ENCODE measurements at places on chromosomes 4 and X.

- DNase-seq = no peak
These were observed 82.8 kb downstream of the CCKAR start for GRCh38 chr4:26407476-26407875.

DNA sequence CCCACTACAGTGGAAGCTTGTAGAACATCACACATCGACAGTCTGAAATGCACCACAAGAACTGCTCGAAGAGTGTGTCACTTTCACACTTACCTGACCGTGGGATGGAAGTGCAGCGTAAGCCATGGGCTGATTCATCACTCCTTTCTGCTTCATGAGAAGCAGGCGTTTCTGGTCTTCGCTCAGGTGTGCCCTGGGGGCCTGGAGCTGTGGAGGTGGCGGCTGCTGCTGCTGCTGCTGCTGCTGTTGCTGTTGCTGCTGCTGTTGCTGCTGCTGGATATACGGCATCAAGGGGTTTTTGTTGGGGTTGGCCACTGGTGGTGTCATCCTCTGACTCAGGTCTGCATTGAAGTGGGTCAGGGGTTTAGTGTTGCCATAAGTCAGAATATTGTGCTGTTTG is 223.6 kb downstream of the MGST2 start:
- no peak for DNase-seq

- DNase-seq = no peak
These were observed 277.9 kb downstream of the ADGRA3 start for GRCh38 chr4:22237846-22238494.

DNA sequence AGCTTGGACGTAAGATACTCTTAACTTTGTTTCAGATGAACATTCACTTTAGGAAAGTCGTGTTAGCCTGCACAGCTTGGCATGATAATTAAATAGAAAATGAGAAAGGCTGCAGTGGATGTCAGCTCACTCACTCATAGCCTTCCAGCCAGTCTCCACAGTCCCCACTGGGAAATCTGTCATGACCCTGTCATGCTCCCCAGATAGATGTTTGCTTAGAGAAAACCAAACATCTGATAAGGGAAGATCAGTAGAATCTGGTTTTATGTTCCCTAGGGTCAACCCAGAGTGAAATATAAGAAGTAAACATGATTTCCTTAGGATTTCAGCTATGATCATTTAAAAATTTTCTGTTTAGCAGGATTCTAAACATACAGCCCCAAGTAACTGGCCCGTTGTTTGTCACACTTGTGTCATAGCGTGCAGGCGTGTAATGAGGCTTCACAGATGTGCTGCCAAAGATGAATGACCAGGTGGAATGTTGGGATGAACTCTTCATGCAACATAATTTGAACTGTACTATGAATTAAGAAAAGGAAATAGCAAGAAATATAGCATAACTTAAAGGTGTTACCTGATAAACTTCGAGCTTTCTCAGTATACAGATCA is 180.1 kb downstream of the BANK1 start:
- DNase-seq = no peak

DNA sequence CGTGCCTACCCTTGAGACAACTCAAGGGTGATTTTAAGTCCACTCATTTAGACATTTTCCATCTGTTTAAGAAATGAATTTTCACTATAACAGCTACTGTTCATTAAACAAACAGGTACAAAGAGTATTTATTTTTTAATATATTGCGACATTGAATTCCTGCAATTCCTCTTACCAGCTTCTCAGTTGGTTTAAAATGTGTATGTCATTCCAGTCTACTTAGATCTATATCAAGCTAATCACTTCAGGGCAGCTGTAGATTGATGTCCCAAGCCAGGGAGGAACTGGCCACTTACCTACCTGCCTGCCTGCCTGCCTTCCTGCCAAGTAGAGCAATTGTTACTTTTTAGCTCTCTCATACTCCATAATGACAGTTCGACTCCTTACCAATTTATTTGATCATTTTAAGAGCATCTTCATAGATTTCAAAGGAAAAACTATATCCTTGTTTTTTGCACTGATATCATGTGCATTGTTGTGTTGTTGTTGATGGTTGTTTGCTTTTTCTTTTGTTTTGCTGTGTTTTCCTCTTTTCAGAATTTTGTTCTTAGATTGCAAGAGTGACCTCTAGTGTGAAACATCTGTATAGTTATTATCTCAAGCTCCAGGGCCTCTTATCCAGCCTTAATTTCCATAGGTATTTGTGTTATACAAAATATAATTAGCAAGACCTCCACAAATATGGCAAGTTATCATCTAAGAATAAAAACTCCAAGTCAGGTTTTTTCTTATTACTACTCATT is 120.9 kb upstream of the NRK start:
- DNase-seq = no peak

- DNase-seq = no peak
These were observed 148.4 kb upstream of the GPC4 start for GRCh38 chrX:133563705-133564104.

GRCh38 chr4:52979020-52979419 is 116.9 kb downstream of the RASL11B start:
- DNase-seq = no peak

DNA sequence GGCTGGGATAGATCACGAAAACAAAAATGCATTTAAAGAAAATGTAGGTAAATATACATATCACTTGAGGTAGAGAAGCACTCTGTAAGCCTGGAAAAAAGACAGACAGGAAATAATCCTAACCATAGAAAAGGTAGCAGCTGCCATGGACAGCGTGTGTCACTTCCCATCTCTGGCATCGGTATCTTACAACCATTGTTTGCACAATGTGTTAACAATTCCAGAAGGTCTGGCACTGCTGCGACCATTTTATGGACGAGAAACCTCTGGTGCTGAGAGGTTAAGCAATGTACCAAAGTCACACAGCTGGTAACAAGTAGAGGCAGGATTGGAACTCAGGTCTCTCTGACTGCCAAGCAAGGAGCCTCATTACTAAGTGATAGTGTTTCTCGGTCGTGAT is 1.7 kb upstream of the MTNR1A start:
- DNase-seq = peak; percentile 20

GRCh38 chr4:123120473-123120872 is 198.1 kb upstream of the NUDT6 start:
- no peak for DNase-seq

GRCh38 chrX:86507331-86507730 is 359.1 kb downstream of the DACH2 start:
- DNase-seq = no peak

GRCh38 chr4:104728380-104729122 is 233.9 kb upstream of the CXXC4 start:
- DNase-seq = peak; percentile 59

DNA sequence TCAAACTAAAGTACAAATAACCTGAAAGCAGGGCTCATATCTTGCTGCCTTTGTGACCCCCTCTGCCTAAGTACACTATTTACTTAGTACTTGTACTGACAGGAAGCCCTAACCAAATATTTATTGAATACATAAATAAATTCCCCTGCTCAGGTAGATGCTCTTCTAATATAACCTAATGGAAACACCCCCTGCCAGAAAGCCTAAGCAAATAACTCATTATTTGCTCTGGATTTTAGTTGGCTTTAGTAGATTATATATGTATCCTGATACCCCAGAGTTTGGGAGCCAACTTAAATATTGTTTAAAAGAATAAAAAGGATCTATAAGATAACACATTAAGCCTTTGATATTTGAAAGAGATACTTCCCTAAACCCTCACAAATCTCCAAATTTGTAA is 318.2 kb downstream of the PPP1R2C start:
- no peak for DNase-seq

DNA sequence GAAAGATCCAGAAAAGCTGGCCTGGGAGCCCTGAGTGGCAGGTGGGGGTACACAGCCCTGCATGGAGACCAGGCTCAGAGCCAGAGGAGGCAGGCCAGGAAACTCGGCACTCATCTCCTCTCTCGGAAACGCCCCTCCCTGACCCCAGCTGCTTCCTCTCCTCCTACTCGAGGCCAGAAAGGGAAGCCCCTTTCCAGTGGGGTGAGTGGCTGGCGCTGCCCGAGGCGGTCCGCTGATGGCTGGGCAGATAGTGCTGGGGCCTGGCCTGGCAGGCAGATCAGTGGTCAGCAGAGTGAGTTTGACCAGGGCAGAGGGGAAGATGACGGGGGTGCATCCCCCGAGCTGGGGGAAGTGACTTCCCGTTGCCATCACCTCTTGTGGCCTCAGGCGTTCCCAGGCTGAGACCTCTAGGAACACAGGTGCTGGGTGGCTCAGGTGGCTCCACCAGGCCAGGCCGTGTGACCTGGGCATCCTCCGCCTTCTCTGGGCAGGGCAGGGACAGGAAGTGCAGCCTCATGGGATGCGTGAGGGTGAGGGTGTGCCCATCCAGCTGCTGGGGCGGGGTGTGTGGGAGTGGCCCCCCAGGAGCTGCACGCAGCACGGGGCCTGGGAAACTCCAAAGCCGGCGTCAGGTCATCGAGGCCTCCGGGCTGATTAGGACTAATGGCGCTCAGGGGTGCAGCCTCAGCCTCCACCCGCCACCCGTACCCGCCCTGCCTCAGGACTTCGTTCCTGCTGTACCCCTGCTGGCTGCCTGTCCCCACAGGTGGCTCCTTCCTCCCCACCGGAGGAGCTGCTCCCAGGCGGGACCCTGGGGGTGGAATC is 5.7 kb downstream of the SH3BP2 start:
- DNase-seq = no peak

GRCh38 chrX:22247169-22247568 is 25.5 kb upstream of the CBLL2 start:
- DNase-seq = no peak

- no peak for DNase-seq
These were observed 40.5 kb upstream of the PRKG2 start for GRCh38 chr4:81255524-81255923.

- DNase-seq = no peak
These were observed 63.1 kb downstream of the USP38 start for GRCh38 chr4:143247866-143248265.

GRCh38 chrX:147981038-147981752 is at the start of gene FMR1NB:
Gene FMR1NB, plus strand, starts transcription at chrX:147981337. Its CDS starts 66 bp downstream, at chrX:147981403.
- no peak for DNase-seq

- DNase-seq = no peak
These were observed 55.4 kb upstream of the PRKX start for GRCh38 chrX:3768881-3769280.

- DNase-seq = peak; percentile 14
These were observed 210.2 kb upstream of the ADAMTS3 start for GRCh38 chr4:72779241-72779640.

- DNase-seq = no peak
These were observed 6.3 kb downstream of the SLC25A4 start for GRCh38 chr4:185149392-185149791.

DNA sequence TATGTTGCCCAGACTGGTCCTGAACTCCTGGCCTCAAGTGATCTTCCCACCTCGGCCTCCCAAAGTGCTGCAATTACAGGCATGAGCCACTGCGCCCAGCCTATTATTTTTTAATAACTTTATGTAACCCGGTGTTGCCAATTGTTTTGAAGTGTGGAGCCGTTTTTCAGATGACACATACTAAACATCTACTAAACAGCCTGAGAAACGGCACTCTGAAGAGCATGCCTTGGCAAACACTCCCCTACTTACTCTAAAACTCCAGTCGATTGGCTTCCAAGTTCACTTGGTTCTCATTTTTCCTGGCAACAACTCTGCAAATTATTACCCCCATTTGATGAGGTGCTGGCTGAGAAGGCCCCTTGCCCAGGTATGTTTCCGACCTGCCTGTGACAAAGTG is 131.1 kb downstream of the GPR143 start:
- no peak for DNase-seq

- peak; percentile 72 for DNase-seq
These were observed 215.6 kb upstream of the GYPA start for GRCh38 chr4:144355811-144356757.
